Mucosa of descending colon (tissue), 3 donors: ENCODE measurements at places on chromosomes 1 and 21.

- DNase-seq, result peak; percentile 85
These were observed 37.9 kb upstream of the BTG2 start for GRCh38 chr1:203267347-203267846.

DNA sequence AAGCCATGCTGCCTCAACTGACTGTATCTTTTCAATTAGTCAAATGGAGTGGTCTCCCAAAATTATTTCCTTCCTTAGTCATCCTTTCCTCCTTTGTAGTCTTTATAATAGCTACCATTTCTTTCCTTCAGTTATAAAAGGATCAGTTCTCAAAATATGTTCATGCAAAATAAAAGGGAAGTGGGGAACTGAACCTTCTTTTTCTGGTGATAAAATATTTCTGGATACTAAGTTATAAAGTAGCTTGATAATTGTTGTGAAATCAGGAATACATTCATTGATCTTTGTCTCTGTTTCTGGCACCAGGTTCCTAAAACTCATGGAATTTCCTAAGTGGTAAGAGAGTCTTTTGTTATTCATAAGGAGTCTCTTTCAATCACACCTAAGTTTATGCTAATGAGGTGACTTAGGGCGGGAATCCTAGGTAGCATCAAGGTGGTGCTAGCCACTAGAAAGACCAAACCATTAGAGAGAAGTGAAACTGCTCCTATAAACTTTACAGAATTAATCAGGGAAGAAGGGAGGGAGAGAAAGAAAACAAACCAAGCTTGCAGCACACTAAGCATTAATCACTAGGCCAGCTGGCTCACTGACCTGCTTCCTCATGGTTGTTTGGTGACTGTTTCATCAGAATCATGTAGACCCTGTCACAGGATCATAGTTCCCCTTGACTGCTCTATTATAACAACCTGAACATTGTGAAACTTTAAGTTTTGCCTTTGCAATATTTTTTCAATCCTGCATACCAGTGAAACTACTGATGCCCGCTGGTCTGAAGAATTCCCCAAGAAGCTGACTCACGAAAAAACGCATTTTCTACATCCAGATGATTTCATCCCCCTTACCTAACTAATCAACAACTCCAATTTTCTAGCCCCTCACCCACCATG lies 161.6 kb upstream of the PTBP2 start:
- DNase-seq, result no peak

- no peak for DNase-seq
These were observed 147.9 kb downstream of the PTGER3 start for GRCh38 chr1:70899735-70900134.

DNA sequence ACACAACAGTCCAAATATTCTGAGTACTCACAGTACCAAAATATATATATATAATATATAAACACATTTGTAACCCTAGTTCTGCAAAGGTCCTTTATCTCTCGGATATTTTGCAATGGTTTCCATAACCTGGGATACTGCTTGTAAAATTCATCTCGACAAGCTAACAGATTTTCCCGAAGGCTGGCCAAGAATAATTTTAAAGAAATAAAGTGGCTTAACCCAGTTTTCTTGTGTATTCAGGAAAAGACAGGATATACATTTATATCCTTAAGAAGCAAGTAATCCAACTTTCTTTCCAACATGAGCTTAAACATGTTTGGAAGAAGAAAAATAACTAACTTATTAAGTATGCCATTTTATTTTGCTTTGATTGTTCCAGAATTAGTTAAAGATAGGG lies 348.7 kb upstream of the RUNX1 start:
- DNase-seq, result no peak

DNA sequence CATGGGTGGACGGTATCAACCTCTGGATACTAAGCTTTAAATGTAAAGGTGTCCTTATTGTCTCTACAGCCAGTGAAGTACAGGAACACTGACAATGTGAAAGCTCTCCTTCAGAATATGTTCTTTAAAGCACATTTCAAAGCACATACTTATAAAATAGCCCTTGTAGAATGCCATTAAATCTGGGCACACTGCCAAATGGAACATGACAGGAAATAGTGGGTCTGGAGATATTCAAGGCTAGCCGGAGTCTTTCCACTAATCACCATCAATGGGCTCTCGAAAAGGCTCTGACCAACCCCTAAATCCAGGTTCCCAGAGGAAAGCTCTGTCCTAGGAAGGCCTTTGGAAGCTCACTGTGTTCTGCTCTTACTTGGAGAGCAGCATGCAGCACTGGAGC lies 46.6 kb downstream of the PLD5 start:
- DNase-seq, result no peak

GRCh38 chr1:193185901-193186731 lies at the start of gene B3GALT2:
Gene B3GALT2 (minus strand): TSS chr1:193186613. CDS start chr1:193181562, 5,051 bp downstream.
- no peak for DNase-seq

DNA sequence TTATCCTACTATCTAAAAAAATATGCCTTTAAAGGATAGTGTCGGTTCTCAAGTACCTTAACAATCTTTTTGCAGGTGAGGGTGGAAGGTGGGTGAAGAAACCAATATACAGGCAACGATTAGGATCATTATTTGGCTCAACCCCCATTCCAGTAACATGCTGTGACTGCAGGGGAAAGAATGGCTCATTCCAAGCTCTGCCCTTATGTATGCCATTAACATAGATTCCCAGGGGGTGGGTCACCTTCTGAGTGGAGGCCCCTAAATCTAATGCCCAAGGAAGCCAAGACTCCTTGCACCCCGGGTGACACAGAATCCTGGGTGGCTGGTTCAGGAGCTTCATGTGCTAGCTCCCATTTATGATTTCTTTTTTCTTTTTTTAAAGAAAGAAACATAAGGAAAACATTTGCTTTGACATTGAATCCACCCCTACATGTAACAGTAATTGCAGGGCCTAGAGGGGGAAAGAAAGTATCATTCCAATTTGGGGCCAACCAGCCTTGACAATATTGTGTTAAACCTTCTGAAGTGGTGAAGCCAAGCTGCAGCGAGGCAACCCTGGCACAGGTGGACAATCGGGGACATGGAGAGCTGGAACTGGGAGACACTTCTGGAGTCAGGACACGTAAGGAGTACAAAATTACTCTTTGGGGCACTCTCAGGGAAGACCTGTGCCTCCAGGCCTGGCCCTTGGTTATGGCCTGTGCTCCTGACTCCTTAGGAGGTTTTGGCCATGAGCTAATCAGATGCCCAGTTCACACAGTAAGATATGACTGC lies 200.3 kb downstream of the PBX1 start:
- no peak for DNase-seq

- DNase-seq, result peak; percentile 56
These were observed 1.1 kb downstream of the SLC27A3 start for GRCh38 chr1:153776352-153776751.

- DNase-seq, result no peak
These were observed 20.3 kb downstream of the RSPH1 start for GRCh38 chr21:42475526-42476387.

GRCh38 chr1:200971955-200972711 lies 51.4 kb downstream of the KIF21B start:
- DNase-seq, result peak; percentile 72

GRCh38 chr1:228332797-228333738 lies 73.6 kb downstream of the TRIM11 start:
- no peak for DNase-seq

DNA sequence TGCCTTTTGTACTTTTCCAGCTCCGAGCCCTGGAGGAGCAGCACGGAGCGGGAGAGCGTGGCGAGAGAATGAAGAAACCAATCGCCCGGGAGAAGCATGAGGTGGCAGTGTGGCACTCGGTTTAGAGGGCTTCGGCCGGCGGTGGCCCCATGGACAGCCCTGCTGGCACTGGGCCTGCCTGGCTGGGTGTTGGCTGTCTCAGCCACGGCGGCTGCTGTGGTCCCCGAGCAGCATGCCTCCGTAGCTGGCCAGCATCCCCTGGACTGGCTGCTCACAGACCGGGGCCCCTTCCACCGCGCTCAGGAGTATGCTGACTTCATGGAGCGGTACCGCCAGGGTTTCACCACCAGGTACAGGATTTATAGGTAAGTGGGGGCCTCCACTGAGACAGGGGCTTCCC lies 59.0 kb downstream of the BRINP2 start:
- DNase-seq, result no peak

GRCh38 chr1:76110666-76111065 lies 36.1 kb downstream of the ST6GALNAC3 start:
- no peak for DNase-seq

DNA sequence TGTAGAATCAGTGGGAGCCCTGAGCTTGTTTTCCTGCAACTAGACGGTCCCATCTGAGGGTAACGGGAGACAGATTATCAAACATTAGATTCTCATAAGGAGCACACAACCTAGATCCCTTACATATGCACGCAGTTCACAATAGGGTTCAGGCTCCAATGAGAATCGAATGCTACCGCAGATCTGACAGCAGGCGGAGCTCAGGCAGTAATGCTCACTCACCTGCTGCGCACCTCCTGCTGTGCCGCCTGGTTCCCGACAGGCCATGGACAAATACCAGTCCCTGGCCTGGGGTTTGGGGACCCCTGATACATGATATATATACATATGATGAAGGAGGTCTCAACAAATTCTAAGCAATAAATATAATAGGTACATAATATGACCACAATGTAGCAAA lies 19.7 kb upstream of the SMIM12 start:
- DNase-seq, result no peak

DNA sequence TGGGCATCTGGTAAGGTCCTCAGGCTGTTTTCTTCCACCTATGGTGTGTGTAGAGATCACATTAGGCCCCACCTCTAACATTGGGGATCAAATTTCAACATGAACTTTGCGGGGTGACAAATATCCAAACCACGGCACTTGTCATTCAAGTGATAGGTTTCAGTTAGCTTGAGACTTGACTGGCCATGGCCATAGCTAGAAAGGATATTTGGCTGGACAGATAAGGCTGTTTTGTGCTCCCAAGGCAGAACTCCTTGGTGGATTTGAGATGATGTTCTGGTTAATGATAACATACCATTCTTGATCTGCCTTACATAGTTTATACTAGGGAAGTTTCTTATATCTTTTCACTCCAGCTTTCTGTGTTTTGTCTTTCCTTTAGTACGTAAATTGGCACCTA lies 48.5 kb downstream of the CELF3 start:
- no peak for DNase-seq

GRCh38 chr21:32257962-32258785 lies 20.7 kb downstream of the MIS18A start:
- DNase-seq, result peak; percentile 72

- DNase-seq, result no peak
These were observed 478.9 kb upstream of the VAMP3 start for GRCh38 chr1:7292036-7292681.

DNA sequence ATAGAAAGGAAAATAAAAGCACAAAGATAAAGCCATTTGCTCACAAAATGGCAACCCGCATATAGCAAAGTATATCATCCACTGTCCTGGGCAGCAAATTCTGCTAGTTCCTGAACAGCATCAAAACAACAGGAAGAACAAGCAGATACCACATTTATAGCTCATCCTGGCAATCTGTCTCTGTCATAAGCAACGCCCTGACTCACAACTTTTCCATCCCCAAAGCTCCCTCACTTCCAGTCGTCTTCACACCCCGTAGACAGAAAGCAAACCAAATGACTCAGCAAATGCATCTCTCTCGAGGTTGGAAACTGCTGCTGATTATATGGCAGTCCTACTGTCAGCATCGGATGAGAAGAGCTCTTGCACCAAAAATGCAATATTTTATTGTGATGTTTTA lies 65.8 kb downstream of the AK5 start:
- DNase-seq, result no peak

- no peak for DNase-seq
These were observed 14.1 kb upstream of the KIAA0040 start for GRCh38 chr1:175206687-175207086.

DNA sequence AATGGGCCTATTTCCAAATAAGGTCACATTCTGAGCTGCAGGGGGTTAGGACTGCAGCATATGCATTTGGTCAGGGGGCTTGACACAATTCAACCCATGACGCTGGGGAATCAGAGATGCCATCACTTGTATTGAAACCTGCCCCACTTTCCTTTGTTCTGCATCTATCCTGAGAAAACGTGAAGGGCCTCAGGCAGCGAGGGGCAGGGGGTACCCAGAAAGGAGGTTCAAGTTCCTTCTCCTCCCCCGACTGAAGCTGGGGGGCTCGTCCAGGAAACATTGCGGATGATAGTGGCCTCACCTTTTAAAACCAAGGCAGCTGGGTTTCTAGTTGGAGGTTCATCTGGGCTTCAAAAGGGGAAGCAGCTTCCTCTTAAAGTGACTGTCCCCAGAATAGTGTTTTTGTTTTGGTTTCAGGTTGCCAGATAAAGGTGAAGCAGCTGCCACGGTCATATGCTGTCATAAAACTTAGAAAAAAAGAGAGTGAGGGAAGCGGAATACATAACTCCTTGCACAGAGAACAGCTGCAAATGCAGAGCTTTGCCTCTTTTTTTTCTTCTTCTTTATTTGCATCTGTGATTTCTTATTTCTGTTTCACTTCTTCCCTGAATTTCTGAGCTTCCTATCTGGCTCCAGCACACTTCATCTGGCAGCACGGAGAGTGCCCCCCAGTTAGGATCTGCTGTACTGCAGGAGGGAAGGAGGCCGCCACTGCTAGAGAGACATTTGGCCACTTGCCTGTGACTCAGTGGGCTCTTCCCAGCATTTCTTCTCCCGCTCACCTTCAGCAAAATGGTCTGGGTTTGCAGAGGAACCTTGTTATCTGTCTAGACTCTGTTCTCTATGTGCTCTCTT lies 142.0 kb downstream of the AJAP1 start:
- DNase-seq, result no peak

- no peak for DNase-seq
These were observed 4.4 kb downstream of the CYB561D1 start for GRCh38 chr1:109498161-109498801.

GRCh38 chr1:193348769-193349535 lies 162.5 kb upstream of the B3GALT2 start:
- no peak for DNase-seq

DNA sequence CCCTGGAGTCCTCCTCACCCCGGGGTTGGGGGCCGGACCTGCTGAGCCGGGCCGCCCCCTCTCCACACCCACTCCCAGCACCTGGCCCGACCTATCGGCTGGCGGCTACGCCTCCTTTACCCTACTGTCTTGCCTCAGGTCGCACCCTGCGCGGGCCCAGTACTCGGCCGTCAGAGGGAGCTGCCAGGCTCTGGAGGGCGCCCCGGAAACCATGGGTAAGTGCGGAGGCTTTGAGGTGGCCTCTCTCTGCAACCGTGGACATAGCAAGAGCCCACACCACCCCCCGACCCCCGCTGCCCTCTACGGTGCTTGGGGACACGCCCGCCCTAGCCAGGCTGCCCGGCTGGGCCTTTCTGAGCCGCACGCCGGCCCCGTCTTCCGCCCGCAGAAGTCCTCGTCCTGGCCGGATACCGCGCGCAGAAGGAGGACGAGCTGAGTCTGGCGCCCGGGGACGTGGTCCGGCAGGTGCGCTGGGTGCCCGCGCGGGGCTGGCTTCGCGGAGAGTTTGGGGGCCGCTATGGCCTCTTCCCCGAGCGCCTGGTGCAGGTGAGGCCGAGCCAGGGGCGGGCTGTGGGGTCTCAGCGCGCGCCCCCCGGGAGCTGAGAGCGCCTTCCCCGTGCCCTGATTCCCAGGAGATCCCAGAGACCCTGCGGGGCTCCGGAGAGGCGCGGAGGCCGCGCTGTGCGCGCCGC lies at the start of gene SH3D21:
Gene SH3D21 (plus strand): TSS at position 159 of the 692 bp plus-strand sequence. CDS start 53 bp downstream, at position 212.
- DNase-seq, result peak; percentile 87

- no peak for DNase-seq
These were observed 31.6 kb downstream of the PTGS2 start for GRCh38 chr1:186648613-186649012.

GRCh38 chr1:91736715-91737615 lies 149.0 kb downstream of the TGFBR3 start:
- DNase-seq, result no peak

GRCh38 chr1:37288900-37289299 lies 185.5 kb upstream of the ZC3H12A start:
- DNase-seq, result no peak

GRCh38 chr1:96808191-96808590 lies 86.6 kb downstream of the PTBP2 start:
- no peak for DNase-seq

GRCh38 chr1:245549996-245550719 lies 395.4 kb downstream of the KIF26B start:
- DNase-seq, result no peak
